ENCODE measurements at places on chromosomes 4 and X.

GRCh38 chr4:112140536-112140935 lies 4.7 kb upstream of the FAM241A start:
- DNase-seq = no peak

GRCh38 chr4:153594210-153594609 lies 89.9 kb upstream of the TLR2 start:
- peak; percentile 42 for DNase-seq

DNA sequence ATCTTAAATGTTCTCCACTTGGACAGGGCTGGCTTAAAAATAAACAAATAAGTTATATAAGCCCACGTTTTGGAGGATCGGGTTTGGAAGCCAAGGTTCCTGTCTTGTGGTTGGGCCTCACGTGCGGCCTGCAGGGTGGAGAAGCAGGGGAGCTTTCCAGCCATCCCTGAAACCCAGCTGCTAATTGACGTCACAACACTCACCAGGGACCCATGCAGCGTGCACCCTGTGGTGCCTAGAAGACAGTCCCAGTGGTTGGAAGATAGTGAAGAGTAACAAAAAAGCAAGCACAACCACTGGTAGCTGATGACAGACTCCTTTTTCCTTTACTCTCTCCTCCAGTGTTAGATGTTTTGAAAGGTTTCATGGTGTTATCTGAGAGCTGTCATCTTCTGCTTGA lies 142.0 kb upstream of the RBPJ start:
- no peak for DNase-seq

- DNase-seq = no peak
Measured at GRCh38 chr4:3674479-3674851, 91.7 kb upstream of the ADRA2C start.

DNA sequence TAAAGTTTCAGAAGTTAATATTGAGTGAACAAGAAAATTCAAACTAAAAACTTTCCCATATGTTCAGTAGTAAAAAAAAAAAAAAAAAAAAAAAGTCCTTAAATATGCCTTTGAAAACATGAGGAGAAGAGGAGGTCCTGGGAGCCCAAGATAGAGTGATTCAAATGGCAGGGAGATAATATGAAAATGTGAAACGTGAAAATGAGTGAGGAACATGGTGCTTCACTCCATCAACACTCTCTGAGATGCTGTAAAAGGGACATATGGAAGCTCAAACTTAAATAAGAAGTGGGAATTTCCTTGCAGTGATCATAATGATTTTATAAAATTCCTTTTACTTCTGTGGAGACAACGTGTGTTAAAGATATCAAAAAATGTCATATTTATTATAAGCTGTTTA lies 423.9 kb downstream of the PABPC4L start:
- DNase-seq = no peak

GRCh38 chr4:119657111-119657611 lies 28.6 kb upstream of the PDE5A start:
- peak; percentile 7 for DNase-seq

DNA sequence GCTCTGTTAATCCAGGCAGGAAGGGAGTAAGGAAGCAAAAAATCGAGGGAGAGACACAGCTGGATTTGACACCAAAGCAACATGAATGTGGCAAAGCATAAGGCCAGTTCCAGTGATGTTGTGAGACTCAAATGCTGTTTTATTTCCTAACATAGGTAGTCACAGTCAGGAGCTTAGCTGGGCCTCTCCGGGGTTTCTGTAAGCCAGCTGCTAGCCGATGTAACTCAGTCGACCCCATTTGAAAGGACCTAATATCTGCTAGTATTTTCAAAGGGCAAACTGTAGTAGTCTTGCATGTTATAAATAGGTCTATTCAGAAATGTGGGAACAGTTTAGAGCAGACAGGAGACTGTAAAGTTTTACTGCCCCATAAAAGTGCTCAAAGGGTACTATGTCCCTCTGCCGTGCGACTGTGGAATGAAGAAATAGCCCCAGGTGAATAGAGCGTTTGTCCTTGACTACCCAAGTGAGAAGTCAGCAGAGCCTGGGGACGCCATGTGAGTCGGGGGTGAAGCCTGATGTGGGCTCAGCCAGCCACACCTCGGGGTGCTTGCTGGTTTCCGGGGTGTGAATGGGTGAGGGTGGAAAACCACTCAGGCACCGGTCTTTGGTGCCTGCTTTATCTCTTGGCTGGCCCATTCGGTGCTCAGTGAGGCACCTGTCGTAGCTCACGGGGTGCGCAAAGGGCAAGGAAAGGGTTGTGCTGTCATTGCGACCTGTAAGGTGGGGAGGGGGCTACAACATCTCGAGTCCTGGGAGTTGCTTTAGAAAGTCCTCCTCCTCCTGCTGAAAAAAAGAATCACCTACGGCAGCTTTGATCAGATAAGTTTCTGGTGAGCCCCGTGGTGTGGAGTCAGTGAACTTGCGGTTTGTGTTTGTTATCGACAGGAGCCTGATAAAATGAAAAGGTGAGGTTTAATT lies 745 bp downstream of the TRIM2 start:
- no peak for DNase-seq

DNA sequence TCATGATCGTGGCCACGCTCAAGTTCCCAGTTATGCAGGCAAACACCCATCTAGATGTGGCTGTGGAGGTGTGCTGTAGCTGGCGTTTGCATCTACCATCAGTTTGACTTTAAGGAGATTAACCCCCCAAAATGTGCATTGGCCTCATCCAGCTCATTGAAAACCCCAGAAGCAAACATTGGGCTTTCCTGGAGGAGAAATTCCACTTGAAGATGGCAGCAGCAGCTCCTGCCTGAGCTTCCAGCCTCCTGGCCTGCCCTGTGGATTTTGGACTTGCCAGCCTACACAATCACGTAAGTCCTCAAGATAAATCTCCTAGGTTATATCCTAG lies 30.2 kb upstream of the SLC25A6 start:
- no peak for DNase-seq

DNA sequence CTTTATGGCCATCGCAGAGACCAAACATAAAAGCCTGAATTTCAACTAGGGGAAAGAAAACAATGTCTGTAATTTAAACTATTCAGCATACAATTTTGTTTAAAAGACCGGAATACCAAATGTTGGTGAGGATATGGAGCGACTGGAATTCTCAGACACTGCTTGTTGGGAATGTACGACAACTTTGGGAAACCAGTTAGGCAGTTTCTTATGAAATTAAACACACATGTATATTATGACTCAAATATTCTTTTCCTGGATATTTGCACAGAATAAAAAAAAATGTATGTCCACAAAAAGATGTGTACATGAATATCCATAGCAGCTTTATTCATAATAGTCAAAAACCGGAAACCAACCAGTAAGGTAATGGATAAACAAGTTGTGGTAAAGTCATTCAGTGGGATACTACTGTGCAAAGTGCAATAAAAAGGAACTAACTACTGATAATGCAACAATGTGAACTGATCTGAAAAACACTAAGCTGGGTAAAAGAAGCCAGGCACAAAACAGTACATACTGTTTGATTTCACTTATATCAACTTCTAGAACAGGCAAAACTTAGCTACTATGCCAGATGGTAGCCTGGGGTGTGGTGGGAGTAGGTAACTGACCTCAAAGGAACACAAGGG lies 152.7 kb upstream of the FTHL17 start:
- DNase-seq = no peak

DNA sequence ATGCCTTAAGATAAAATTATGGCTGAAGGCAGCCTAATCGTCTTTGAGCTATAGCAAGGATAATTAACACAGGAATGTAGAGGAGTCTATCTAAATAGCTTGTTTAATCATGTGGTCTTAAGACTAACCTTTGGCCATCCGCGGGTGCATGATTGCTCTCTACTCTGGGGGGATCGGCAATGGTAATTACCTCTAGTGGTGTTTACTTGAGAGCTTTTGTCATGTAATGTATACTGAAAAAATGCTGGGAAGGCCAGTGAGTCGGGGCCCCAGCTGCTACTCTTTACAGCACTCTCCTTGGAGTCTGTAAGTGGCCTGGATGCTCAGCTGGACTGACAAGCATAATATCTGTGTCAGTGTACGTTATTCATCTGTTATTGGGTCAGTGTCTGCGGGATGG lies 65.5 kb upstream of the GNPDA2 start:
- DNase-seq = no peak

GRCh38 chr4:73862322-73862721 lies 6.9 kb upstream of the CXCL1 start:
- DNase-seq = no peak

DNA sequence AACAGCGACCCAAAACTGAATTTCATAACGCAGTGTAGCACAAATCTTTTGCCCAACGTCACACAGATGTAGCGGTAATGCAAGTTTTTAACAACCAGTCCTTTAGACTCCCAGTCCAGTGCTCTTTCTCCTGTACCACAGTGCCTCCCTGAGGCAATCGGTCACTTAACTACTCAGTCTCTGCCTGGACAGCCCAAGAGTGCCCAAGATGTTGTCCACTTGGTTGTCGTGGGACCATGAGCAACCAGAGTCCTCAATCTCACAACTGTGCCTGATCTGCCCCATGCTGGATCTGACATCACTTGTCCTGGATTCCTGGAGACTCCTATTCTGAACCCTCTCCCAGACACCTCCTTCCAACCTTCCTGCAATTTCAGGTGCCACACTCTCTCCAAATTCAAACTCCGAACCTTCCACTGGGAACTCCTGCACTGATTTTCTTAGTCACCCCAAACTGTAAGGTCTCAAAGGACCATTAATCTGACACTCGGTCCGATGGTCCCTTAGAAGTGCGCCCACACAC lies 702 bp downstream of the MMGT1 start:
- DNase-seq = no peak

DNA sequence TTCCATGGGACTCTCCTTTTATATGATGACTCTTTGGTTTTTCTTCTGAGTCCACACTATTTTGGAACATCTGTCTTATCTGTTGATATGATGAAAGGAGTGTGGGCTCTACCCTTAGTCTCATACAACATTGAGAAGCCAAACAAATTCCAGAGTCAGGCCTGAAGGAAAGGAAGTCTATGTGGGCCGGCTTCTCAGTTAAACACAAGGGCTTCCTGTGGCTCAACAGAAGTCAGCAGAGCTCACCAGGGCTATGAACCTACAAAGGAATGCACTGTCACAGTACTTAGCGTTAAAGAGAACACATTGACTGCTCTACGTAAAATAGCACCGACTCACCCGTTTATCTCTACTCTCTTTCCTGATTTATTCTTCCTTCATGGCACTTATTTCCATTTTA lies 641.0 kb upstream of the FRG1 start:
- no peak for DNase-seq

DNA sequence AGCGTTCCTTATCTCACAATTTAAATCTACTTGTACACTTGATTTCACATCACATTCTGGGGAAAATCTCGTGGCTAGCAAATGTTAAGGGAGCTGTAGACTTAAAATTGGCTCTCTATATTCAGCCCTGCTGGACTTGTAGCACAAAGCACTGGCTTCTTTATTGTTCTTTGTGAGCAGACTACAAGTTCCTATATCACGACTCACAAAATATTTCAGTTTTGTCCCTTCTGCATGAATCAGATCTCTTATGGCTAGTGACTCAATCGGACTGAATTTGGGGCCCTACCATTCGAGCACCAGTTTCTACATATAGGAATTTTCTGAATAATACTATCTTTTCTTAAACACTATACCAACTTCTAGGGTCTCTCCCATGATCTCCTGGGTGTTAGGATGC lies 390.1 kb downstream of the ADAM29 start:
- DNase-seq = peak; percentile 15

DNA sequence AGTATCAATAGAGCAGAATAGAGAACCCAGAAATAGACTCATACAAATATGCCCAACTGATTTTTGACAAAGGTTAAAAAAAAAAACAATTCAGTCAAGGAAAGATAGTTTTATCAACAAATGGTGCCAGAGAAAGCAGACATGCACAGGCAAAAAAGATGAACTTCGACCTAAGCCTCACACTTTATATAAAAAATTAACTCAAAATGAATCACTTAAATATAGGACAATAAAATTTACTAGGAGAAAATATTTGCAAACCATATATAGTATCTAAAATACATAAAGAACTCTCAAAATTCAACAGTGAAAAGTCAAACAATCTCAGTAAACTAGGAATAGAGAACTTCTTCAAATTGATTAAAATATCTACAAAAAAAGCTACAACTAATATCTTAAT lies 29.7 kb downstream of the HUWE1 start:
- no peak for DNase-seq

DNA sequence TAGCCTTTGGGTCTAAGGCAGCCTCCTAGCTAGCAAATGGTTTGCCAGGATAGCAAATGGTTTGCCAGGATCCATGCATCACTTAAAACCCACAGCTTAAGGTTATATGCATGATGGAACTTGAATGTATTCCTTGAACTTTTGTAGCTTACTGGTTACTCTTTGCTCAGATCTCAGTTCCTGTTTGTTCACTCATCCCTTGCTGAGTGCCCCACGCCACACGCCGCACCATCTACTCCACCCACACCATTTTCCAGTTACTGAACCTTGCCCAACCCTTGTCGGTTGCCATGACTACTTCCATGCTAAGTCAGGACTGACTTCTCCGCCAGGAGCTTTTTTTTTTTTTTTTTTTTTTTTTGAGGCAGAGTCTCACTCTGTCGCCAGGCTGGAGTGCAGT lies 29.5 kb upstream of the XIAP start:
- peak; percentile 30 for DNase-seq

DNA sequence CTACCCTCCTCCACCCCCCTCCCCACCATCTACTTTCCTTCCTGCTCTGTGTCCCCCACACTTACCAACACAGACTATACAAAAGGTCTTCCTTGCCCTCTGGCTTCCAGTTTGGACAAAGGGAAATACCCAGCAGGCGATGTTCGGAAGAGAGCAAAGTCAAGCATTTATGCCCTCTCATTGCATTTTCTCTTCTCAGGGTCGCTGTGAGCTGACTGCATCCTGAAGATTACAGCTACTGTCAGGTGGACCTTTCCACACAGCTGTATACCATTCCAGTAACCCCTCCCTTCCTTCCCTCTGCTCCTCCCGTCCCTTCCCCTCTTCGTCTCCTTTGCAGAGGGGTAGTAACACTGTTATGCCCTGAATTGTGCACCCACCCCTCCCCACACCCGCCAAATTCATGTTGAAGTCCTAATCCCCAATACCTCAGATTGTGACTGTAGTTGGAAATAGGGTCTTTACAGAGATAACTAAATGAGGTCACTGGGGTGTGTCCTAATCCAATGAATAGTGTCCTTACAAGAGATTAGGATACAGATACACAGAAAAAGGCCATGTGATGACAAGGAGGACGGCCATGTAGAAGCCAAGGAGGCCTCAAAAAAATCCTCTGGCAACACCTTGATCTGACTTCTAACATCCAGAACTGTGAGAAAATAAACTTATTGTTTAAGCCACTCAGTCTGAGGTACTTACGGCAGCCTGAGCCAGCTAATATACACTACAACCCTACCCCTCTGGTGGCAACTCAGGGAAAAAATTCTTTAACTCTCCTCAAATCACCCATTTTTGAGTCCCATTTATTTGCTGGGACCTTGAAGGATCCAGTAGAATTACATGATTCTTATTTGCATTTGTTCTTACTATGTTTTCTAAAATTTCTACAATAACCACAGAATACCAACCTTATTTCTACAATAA lies 11.7 kb downstream of the MORF4L2 start:
- DNase-seq = no peak

DNA sequence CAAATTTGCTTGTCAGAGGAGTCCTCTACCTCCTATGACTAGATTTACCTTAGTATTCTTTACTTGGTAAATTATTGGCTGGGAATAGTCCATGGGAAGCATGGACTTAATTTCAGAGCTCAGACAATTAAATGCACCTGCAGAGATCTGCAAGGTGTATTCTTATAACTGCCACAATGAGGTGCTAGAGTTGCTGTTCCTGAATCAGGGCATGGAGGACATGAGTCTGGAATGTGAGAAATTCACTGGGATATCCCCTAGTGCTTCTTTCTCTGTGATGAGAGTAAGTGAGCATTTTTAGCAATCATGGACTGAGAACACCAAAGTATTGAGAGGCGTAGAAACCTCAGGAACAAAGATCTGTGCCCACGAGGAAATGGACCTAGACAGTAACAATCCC lies 32.9 kb upstream of the GRID2 start:
- DNase-seq = no peak
